Activated effector memory CD4-positive, alpha-beta T cell treated with anti-CD3 and anti-CD28 coated beads, Interleukin-2, amount 50 U/mL, for 16 hours (primary cell): ENCODE measurements at places on chromosomes 11 and 22.

DNA sequence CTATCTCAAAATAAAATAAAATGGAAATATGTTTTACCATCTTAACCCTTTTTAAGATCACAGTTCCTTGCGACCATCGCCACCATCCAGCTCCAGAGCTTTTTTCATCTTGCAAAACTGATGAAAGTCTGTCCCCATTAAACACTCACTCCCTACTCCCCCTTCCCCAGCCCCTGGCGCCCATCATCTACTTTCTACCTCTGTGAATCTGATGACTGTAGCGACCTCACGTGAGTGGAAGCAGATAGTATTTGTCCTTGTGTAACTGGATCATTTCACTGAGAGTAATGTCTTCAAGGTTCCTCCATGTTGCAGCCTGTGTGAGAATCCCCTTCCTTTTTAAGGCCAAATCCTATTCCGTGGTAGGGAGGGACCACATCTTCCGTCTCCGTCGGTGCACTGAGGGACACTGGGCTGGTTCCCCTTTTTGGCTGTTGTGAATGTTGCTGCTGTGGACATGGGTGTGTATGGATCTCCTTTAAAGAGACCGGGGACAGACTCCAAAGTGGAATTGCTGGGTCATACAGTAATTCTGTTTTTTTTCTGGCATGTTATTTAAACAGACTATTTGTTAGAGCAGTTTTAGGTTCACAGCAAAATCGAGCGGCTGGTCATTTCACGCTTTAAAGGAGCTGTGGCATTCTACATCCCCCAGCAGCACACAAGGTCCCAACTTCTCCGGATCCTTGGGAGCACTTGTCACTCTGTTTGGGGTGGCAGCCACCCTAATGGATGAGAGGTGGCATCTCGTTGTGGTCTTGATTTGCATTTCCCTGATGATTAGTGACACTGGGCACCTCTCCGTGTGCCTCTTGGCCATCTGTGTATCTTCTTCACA lies 120.0 kb downstream of the KCNQ1 start:
- no peak for DNase-seq

DNA sequence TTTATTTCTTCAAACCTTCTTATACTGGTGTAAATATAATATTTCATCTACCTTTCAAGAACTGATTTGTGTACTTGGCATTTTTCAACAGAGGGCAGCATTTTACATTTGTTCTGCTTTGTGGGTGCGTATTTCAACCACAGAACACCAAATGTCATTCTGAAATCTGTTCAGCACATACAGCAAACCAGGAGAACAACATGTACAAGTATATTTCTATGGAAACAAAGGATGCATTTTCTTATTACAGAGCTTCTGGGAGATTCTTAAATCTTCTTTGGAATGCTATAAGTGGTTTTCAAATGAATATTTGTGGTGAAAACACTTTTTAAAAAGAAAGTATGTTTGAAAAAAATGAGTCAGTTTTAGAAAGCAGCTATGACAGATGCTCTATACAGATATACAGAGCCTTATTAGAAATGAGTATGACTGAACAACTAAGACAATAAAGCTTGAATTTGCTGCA lies 946.0 kb downstream of the FAM181B start:
- no peak for DNase-seq

- no peak for DNase-seq
These were observed 37.6 kb downstream of the PITPNB start for GRCh38 chr22:27881421-27881820.

- no peak for DNase-seq
These were observed 106.2 kb downstream of the PARVA start for GRCh38 chr11:12483604-12484003.

DNA sequence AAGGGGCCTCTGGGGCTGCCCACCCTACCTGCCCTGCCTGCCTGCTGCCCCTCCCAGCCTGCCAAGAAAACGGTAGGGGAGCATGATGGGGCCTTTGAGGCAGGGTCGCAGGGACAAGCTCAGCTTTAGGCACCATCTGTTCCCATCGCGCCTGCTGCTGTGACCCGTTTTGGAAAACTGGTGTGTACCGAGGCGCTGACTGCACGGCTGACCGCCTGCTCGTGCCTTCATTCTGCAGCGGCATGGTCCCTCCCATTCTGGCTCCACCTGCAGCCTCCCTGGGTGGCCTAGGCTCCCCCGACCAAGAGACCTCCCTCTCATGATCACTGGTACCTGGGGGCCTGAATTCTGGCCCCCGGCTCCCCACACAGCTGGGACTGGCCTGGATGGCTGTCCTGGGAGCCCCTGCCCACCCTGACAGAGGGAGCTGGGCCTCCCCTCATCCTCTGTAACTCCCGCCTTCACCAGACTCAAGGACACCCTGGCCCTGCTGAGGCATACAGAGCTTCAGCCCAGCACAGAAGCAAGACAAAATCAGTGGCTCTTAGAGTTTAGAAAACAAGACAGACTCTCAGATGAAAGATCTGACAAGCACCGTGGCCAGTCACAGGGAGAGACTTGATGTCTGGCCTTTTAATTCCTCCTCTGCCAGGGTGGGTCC lies 6.5 kb upstream of the MYRF start:
- DNase-seq: no peak

DNA sequence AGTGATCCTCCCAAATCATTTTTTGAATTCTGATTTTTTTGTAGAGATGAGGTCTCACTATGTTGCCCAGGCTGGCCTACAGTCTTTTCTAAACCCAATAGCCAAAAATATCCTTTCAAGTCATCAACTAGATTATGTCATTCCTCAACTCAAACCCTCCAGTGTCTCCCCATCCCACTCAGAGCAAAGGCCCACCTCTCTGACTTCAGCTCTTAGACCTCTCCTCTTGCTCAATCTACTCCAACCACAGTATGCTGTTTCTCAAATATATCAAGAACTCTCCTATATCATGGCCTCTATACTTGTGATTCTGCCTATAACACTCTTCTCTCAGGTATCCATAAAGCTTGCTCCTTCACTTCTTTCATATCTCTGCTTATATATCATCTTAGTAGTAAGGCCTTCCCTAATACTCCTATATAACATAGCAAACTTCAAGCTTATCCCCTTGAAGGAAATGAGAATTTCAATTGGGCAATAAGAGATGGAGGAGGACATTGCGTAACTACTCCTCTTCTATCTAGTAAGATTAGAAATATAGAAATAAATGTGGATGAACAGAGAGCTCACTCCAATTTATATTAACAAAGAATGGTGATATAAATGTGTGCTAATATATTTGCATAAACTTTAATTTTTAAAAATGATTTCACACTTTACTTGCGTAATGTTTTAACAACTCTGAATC lies 24.5 kb downstream of the DLG2 start:
- DNase-seq: no peak

- no peak for DNase-seq
These were observed 43.9 kb downstream of the DDX6 start for GRCh38 chr11:118746988-118747585.

DNA sequence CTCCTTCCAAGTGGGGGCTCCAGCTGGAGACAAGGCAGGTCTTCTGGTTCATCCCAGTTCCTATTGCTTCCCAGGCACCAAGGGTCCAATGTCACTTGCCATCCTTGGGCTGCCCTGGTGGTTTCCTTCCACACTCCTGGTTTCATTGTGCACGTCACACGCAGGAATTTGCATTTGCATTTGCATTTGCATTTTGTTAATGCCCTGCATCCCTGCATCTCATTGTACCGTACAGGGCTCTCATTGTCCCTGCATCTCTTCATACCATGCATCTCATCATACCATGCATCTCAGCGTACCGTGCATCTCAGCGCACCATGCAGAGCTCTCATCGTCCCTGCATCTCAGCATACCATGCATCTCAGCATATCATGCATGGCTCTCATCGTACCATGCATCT lies 112.2 kb upstream of the SYT13 start:
- peak; percentile 22 for DNase-seq

- DNase-seq: no peak
These were observed 71.1 kb upstream of the BID start for GRCh38 chr22:17845327-17845726.

DNA sequence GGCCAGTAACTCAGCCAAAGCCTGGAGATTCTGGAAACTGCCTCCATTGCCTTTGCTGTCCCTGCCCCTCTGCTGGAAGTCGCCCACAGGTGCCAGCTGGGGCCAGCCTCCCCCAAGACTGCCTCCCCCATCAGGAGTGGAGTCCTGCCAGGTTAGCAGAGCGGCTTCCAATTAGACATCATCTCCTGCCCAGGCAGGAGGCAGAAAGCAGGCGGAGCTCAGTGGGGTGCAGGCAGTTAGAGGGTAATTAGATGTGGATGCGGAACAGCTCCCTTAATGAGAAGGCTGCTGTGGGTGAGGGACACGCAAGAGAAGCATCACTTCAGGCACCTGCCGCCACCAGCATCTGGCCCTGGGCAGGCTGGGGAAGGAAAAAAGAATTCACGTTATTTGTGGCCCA lies 90.9 kb upstream of the TP53I11 start:
- no peak for DNase-seq

DNA sequence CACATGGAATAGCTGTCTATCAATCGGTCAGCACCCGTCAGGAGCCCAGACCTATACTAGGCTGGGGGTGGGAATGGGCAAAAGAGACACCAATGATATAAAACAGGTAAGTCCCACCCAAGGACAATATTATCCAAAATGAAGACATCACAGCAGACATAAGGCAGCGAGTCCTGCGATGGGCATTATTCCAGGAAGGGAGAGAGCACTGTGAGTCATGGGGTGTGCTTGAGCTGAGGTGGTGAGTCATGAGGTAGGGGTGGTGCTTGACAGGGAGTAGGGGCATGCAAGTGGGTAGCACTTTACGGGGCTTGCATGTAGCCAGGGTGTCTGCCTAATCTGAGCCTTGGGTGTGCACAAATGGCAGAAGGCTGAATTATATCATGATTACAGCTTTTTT lies 605.0 kb upstream of the CADM1 start:
- no peak for DNase-seq

DNA sequence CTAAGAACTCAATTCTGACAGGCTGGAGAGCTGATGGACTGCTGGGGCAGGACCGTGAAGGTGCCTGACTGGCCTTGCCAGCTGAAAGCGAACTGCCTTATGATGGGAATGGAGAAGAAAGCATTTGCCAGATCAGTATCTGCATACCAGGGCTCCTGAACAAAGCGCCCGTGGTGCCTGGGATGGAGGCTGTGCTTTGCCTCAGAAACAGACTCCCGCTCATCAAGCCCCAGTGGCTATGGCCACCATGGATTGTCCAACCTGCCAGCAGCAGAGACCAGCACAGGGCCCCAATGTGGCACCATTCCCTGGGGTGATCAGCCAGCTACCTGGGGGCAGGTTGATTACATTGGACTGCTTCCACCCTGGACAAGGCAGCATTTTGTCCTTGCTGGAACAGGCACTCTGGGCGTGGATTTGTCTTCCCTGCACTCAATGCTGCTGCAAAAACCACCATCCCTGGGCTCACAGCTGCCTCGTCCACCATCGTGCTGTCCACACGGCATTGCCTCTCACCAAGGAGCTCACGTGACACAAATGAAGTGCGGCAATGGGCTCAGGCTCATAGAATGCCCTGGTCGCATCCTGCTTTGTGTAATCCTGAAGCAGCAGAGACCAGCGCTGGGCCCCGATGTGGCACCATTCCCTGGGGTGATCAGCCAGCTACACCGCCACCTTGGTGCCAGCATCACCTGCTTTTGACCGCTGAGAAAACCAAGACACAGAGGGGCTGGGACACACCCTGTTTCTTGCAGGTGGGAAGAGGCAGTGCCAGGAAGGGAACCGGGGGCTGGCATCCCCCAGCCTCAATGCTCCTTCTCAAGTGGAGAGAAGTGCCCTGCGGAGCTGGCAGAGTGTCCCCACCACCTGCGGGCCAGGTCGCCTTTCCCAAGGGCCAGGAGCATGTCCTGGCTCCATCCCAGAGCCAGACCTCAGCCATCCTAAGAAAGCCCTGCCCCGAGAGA lies 1367.5 kb downstream of the BRD1 start:
- DNase-seq: peak; percentile 52

DNA sequence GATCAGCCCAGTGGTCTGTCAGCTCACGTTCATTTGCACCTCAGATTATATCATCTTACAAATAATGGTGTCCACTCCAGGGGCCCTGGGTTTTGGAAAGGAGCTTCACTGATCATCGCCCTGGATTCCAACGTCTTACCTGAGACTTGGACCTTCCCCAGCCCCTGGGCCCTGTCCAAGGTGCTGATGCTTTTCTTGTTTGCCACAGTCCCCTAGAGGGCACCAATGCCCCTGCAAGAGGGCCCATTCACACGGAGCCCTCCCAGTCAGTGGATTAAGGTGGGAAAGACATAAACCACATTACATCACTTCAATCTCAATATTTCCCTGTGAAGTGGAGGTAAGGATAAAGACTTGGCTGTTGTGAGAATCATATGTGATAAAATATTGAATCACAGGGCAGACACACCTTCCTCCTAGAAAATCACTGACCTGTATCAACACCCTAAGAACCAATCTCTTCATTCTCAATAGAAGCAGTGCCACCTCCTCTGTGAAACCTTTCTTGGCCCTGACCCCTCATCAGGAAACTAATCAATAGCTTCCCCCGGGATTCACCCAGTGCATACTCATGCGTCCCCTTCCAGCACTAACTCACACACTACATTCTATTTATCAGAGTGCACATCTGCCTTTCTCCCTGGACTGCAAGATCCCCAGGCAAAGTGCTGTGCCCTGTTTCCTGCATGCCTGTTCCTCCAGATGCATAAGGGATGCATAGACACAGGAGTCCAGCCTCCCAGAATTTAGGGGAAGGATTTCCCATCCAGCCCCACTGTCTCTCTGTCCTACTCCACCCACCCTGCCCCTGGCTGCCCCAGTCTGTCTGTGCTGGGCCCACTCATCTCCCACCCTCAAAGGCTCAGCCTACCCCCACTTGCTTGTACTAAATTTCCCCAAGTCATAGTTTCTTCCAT lies 167.0 kb downstream of the BUD13 start:
- DNase-seq: no peak

DNA sequence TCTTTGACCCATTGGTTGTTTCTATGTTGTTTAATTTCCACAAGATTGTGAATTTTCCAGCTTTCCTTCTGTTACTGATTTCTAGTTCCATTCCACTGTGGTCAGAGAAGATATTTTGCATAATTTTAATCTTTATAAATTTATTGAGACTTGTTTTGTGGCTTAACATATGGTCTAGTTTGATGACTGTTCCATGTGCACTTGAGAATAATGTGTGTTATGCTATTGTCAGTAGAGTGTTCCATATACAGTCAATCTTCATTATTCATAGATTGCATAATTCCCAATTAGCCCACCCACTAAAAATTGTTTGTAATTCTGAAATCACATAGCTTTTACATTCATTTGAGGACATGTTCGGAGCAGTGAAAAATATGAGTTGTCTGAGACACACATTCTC lies 346.1 kb upstream of the DDI1 start:
- DNase-seq: no peak

DNA sequence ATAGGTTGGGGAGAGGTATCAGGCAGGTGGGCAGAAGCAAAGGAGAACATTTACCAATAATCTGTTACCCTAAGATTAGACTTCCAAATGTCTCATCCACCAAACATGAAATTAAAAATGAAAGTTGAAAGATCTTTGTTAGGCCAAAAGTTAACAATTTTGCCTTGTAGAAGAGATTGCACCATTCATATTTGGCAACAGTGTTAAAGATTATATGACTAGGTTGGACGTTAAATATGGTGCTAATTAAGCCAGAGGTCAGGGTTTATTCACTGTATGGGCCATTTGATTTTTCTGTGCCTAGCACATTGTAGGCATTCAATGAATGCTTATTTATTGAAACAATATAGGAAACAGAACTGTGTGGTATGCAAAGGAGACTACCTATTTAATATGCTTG lies 126.1 kb upstream of the SLC5A12 start:
- DNase-seq: no peak

GRCh38 chr22:24315367-24315966 lies 44.8 kb downstream of the SPECC1L start:
- DNase-seq: no peak

- DNase-seq: no peak
These were observed 17.2 kb upstream of the LINC01488 start for GRCh38 chr11:69463995-69464960.
